ENCODE measurements at places on chromosomes 5 and 9.

GRCh38 chr5:158907856-158908255 lies 191.9 kb downstream of the EBF1 start:
- no peak for DNase-seq

DNA sequence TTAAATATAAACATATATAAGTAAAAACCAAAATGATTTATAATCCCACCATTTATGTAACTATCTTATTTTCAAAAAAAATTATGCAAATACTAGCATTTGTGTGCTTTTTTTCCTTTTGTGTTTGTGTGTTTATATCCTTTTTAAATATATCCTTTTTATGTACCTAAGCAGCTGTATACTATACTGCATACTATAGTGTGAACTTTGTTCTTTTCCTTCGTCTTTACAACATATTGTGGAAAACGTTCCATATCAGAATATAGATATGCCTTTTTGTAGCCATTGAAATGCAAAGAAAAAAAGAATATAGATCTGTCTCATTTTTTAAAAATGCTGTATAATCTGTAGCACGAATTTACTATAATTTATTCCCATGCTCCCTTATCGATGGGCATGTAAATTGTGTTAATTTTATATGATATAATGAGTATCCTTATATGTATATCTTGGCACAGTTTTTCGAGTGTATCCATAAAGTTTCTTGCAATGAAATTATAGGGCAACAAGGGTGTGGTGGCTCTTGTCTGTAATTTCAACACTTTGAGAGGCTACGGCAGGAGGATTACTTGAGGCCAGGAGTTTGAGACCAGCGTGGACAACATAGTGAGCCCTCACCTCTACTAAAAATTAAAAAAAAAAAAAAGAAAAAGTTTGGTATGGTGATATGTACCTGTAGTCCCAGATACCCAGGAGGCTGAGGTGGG lies 83.3 kb downstream of the STK32A start:
- no peak for DNase-seq

GRCh38 chr5:92778261-92778660 lies 802.8 kb downstream of the NR2F1-AS1 start:
- no peak for DNase-seq

- no peak for DNase-seq
Observed at GRCh38 chr5:174717826-174718455, 6.4 kb upstream of the MSX2 start.

DNA sequence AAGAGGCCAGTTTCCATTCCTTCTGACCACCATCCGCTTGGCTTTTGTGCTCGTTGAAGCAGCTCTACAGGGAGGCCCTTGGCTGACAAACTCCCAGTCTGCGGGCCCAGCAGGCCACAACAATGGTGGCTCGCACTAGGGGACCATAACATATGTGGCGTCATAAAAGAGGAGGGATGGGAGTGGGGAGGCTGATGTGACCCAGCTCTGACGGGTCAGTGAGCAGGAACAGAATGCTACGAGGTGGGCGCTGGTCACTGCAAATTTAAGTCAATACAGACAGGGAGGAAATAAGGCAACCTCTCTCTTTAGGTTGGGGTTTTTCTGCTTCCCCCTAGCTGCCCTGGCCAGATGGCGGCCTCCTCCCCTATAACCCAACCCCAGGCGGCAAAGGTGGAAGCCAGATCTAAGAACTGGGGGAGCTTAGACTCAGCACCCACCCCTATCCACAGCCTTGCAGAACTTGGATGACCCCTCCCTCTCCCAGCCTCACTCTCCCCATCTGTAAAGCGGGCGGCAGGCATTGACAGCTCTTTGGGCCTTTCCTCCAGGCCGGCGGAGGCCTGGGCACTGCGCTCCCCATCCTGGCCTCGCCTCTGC lies 778 bp downstream of the FRRS1L start:
- DNase-seq = no peak

Measured in fibroblast of skin of abdomen (primary cell).